Fibroblast of villous mesenchyme (primary cell): ENCODE measurements at places on chromosomes 6 and 20.

- no peak for DNase-seq
Measured at GRCh38 chr20:54023406-54023805, 47.0 kb downstream of the BCAS1 start.

GRCh38 chr20:32576560-32576959 lies 8.6 kb downstream of the NOL4L start:
- DNase-seq, result no peak

- DNase-seq, result no peak
Measured at GRCh38 chr6:72132427-72132826, 246.1 kb downstream of the RIMS1 start.

- DNase-seq, result no peak
Measured at GRCh38 chr20:24304291-24304690, 165.1 kb upstream of the SYNDIG1 start.

DNA sequence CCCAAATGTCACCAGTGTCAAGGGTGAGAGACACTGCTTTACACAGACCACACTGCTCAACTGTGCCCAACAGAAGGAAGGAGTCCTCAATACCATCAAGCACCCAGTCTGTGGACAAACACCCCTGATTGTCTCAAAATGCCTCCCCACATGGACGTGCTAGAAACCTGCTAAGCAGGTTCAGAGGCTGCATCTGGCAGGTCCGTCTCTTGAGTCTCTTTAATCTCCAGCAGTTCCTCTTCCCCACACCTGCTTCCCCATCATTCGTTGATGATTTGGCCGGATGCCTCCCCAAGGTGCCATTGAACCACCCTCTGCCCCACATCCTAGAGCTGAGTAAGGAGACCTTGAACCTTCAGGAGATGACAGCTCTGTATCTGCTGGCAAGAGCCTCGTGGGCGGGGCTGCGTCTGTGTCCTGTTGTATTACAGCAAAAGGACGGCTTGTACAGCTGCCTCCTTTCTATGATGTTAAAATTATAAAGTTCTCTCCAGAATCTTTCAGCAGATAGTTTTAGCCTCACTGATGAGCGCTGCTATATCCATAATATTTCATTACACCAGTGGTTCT lies 179.2 kb downstream of the PREX1 start:
- DNase-seq, result no peak

GRCh38 chr6:40640599-40641227 lies 53.5 kb upstream of the LRFN2 start:
- DNase-seq, result no peak

GRCh38 chr6:156851454-156851921 lies 74.3 kb downstream of the ARID1B start:
- DNase-seq, result no peak

- DNase-seq, result no peak
Measured at GRCh38 chr6:7559196-7559595, 17.7 kb downstream of the DSP start.

- DNase-seq, result no peak
Measured at GRCh38 chr6:67663105-67663895, 971.8 kb upstream of the ADGRB3 start.

GRCh38 chr6:151958332-151958731 lies 150.8 kb downstream of the ESR1 start:
- DNase-seq, result peak; percentile 44

GRCh38 chr20:23926526-23926880 lies 47.0 kb upstream of the CST5 start:
- no peak for DNase-seq

GRCh38 chr6:11685481-11686093 lies 93.0 kb downstream of the ADTRP start:
- DNase-seq, result no peak

GRCh38 chr6:70531133-70531532 lies 35.6 kb upstream of the SDHAF4 start:
- DNase-seq, result peak; percentile 27

DNA sequence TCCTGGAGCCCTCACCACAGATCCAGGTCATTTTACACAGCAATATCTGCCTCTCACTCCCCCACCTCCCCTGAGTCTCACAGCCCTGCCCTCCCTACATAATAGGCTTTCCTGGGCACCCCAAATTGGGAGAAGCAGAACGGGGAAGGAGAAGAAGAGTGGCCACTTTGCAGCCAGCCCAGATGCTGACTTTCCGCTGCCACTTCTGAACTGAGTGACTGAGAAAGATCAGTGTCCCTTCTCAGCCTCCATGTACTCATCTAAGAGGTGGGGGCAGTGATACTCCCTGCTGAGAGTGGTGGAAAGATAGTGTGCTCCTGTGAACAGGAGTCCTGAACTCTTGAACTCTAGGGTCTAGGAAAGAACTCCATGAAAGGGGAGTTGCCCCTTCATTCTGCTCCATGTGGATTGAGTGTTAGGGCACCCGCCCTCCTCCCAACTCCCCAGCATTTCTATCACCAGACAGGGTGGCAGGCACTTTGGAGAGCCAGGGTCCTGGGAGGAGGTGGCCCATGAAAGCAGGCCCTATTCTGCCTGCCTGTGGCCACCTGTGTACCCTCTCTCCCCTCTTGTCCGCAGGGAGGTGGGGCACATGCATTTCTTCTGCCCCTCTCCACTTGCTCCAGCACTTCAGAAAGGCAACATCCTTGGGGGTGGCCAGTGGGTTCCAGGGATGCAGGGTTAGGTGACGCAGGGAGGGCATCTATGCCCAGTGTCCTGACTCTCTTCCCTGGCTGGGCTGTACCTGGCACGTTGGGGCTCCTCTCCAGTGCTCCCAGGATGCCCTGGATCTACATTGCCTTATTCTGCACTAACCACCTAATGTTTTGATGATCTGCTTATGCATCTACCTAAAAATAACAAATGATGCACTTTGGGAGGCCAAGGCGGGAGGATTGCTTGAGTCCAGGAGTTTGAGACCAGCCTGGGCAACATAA lies 38.3 kb upstream of the MRPS18A start:
- no peak for DNase-seq

DNA sequence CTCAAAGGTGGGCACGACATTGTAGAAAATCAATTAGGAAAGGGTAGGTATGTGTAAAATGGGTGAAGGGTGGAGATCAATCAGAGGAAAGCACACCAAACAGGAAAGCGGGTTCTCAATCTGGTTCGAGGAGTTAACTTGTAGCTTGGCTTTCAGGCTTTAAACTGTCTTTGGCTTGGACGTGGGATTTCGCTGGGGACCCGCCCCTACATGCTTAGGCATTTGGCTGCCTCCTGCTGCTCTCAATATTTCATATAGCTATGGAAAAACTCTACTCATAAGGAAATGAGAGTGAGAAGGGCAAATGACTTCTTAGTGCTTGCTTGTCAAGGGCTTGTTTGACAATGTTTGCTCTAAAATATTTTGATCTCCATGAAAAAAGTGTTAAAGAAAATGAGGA lies 38.1 kb upstream of the PDE7B start:
- DNase-seq, result no peak

DNA sequence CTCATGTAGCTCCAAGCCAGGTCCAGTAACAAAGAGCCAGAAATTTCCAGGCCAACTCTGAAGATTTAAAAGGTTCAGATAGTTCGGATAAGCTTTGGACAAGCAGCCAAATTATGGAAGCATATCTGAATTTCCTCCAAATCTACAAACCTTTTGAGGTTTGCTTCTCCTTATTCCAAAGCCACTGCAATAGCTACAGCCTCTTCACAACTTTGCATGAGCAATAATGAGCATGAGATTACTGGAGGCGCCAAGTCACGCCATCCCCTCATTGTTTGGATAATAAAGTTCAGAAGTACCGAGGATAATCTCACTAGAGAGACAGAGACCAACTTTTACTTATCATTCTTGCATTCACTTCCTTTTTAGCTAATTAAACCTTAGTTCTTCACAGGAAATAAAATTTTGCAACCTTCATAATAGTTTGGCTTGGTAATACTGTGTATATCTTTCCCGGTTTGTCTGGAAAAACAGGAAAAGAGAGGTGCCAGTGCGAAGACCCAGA lies 329.6 kb upstream of the RSPO3 start:
- no peak for DNase-seq

DNA sequence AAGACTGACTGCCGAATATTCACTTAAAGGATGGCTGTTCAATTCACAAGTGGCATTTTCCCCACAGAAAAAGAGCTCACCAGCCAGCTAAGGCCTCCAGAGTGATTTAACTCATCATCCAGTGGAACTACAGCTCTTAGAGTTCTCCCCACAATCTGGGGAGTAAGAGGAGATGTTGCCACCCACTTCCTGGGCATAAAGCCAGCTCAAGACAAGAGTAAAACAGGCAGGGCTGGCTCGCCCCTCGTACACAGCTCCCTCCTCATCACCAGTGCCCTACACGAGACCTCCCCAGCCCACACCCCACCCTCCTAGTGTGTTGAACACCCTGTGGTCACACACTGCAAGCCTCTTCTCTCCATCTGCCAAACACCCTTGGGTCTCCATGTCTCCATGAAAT lies 47.2 kb upstream of the IPCEF1 start:
- DNase-seq, result peak; percentile 50

DNA sequence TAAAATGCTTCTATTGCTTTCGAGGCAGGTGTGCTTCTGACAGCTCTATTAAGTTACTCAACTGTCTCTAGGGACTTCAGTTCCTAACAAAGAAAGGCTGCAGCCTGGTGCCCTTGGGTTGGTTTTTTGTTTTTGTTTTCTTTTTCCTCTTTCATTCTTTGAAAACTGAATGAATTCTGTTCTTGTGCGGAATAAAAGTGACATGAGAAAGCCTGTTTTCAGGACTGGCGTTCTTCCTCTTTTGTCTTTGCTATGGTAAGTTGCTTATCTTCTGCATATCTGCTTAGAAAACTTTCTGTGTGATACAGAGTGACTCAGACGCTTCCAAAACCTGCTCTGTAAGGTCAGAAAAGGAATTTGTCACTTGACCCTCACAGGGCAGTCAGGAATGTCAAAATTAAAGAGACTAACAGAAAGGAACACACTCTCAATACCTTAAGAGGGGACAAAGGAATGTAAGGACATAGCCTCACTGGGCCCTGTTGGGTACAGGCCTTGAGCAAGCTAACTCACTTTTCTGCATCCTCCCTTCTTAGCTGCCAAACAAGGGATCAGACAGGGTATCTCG lies 56.2 kb upstream of the NHSL1 start:
- DNase-seq, result peak; percentile 14

GRCh38 chr20:22770241-22770800 lies 185.9 kb upstream of the FOXA2 start:
- no peak for DNase-seq

DNA sequence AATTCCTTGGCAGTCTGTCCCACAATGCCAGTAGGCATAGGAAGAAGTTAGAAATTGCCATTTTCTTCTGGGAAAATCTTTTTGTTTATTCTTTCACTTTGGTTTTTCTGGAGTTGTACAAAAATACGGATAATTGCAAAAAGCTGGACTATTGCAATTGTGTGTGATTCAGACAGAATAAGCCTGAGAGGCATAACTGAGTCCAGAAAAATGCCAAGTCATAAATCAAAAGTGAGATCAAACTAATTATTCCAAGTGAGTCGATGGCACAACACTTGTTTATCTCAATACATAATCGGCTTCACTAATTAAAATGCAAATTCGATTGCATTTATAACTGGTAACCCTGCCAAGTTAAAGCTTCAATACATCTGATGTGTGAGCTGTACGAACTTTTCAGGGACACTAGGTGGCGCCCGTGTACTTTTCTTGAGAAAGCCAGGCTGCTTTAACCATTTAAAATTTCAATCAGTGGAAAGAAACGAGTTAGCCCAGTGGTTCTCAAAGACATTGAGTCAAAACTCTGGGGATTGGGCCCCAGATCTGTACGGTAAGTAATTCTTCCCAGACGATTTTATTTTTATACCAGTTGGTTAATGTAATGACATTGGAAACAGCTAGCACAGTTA lies 102.6 kb downstream of the LAMP5 start:
- peak; percentile 69 for DNase-seq

GRCh38 chr6:53165293-53165692 lies 16.7 kb upstream of the GCM1 start:
- no peak for DNase-seq

DNA sequence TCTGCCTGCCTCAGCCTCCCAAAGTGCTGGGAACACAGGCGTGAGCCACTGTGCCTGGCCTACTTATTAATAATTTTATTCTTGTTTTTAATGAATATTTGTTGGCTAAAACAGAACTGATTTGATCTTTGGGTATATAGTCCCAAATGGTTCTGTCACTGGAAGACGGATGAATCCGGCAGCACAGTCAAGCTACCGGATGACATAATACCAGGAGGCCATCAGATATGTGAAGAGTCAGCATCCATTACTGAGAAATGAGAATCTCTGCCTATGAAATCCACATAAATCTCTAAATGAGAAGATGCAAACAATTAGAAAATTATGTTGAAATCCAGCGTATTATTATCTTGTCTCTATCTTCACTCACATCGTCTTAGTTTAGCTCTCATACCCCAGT lies 263.0 kb downstream of the EYA4 start:
- no peak for DNase-seq

- DNase-seq, result no peak
Measured at GRCh38 chr6:125931733-125932450, 24.7 kb upstream of the HINT3 start.

GRCh38 chr6:36938536-36938935 lies 16.0 kb upstream of the PI16 start:
- peak; percentile 93 for DNase-seq

DNA sequence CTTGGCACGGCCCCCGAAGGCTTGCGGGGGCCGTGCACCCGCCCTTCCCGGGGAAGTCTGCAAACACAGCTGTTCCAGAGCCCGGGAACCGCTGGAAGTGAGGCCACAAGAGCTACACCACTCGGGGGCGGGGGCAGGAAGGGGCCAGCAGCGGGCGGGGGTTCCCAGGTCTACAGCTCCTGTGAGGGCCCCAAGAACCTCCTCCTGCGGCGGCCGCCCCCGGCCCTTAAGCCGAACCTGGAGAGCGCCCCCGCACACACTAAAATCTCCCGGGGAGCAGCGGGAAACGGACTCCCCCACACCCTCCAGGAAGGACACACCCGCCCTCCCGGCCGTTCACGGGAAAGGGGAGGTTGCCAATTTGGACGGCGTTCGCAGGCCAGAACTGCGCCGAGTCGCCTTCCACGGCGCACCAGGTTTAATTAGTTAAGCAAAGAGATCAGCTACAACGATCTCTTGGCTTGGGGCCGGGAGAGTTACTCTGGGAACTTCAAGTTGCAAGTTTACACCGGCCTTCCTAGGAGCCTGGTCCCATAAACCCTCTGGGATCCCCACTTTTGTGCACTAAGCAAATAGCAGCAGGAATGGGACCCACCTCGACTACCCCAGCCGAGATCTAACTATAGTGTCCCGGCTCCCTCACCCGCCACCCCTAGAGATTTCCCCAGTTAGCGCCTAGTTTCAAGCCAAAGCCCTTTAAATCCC lies 1.7 kb downstream of the JAG1 start:
- peak; percentile 65 for DNase-seq
